Heart right ventricle (tissue), 16 donors: ENCODE measurements at places on chromosomes 13 and 19. TPM values are rescaled to one million over a fixed set of nuclear protein-coding genes. Genes with fewer than 3 reads are reported as not detected.

TMPRSS9 gene
- not detected for total RNA-seq

LRRC4B gene
- 0.45 TPM for total RNA-seq

JAK3 gene
- 0.59 TPM for total RNA-seq

DNA sequence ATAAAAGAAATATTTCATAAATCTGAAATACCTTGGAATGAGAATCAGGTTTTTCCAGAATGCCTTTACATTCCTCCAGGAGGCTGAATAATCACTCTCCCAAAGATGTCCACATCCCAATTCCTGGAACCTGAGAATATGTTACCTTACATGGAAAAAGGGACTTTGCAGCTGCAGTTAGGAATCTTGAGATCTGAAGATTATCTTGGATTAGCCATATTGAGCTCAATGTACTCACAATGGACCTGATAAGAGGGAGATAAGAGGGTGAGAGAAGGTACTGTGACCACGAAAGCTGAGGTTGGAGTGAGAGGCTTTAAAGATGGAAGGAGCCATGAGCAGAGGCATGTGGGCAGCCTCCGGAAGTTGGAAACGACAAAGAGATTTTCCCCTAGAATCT is 36.8 kb upstream of the MBNL2 start:
- no peaks in the 10 kb centered on the region for H3K4me1 ChIP-seq
- no peak overlapping the region for H3K4me3 ChIP-seq
- H3K27ac ChIP-seq: no peak overlapping the region
- no peaks in the 10 kb centered on the region for H3K36me3 ChIP-seq
- no peak for DNase-seq

- no peak overlapping the region for H3K27ac ChIP-seq
- no peaks in the 10 kb centered on the region for H3K36me3 ChIP-seq
- DNase-seq: no peak
- no peaks in the 10 kb centered on the region for H3K27me3 ChIP-seq
- no peaks in the 10 kb centered on the region for H3K4me1 ChIP-seq
- no peak overlapping the region for H3K4me3 ChIP-seq
Observed at GRCh38 chr13:32682740-32683139, 96.5 kb downstream of the PDS5B start.

DNA sequence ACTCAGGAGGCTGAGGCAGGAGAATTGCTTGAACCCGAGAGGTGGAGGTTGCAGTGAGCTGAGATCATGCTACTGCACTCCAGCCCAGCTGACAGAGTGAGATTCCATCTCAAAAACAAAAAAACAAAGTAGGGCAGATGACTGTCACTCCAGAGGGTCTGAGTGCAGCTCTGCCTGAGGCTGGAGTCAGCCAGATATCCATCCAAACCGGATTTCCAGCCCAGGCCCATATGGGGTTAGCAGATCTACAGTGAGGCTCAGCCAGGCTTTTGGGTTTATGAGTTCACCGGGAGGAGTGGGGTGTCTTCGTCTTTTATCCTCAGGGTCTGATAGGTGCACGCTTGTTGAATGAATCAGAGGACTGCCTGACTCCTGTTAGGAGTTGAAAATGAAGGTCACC is 19.0 kb downstream of the LAMP1 start:
- no peaks in the 10 kb centered on the region for H3K27me3 ChIP-seq
- no peaks in the 10 kb centered on the region for H3K4me1 ChIP-seq
- H3K4me3 ChIP-seq: no peak overlapping the region
- DNase-seq: no peak
- H3K27ac ChIP-seq: no peak overlapping the region

DNA sequence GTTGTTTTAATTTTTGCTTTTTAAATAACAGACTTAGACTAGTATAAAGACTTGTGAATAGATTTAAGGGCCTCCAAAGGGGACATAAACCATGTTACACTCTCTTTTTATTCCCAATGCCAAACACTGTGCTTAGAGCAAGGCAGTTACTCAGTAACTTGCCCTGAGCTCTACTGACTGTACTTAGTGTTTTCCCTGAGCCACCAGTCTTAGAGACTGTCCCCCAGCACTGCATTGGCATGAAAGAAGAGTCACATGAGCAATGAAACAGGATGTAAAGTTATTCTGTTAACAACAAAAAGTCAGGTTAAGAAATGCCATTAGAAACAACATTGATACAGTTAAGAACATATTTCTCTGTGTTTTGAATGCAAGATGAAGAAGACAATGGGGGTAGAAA is 187.9 kb downstream of the TBC1D4 start:
- H3K27ac ChIP-seq: no peak overlapping the region
- DNase-seq: no peak
- no peaks in the 10 kb centered on the region for H3K27me3 ChIP-seq
- no peak overlapping the region for H3K4me3 ChIP-seq

GRCh38 chr19:2252797-2253105 is 3.5 kb downstream of the JSRP1 start:
- no peak overlapping the region for H3K27ac ChIP-seq
- peaks cover 40% of the 10 kb centered on the region for H3K4me1 ChIP-seq
- peaks cover 36% of the 10 kb centered on the region for H3K27me3 ChIP-seq
- H3K36me3 ChIP-seq: peaks cover 11% of the 10 kb centered on the region

DNA sequence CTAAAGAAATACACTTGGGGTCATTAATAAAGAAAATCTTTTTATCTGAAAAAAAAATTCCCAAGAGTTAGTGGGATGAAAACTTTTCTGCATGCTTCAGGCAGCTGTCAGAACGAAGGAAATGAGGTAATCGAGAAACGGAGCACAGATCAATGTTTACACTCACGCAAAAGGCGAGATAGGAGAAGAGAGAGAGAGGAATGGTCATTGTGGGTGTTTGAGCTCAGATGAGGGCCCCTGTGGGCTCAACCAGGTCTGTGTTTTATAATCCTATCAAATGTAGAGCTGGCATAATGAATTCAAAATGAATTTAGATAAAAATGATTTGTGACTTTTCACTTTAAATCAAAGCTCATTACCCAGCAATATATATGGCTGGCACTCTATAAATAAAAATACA is 6.3 kb upstream of the RXFP2 start:
- H3K36me3 ChIP-seq: no peaks in the 10 kb centered on the region
- DNase-seq: no peak
- no peak overlapping the region for H3K4me3 ChIP-seq
- H3K27me3 ChIP-seq: no peaks in the 10 kb centered on the region
